ENCODE measurements at places on chromosomes 1 and 21.

DNA sequence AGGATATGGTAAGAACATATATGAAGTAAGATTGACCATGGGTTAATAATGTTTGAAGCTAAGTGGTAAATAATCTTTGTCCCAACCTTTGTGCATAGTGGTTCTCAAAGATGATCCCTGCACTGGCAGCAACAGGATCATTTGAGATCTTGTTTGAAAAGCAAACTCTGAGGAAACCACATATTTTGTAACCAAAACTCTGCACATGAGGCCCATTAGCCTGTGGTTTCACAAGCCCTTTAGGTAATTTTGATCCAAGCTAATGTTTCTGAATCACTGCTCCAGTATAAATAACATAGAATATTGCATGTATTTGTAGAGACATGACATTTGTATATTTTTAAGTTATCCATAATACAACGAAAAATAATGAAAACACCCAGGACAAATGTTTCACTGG, 147.9 kb upstream of the RGS18 start:
- DNase-seq, result no peak

GRCh38 chr1:170426596-170426995, 105.4 kb upstream of the GORAB start:
- DNase-seq, result peak; percentile 62

DNA sequence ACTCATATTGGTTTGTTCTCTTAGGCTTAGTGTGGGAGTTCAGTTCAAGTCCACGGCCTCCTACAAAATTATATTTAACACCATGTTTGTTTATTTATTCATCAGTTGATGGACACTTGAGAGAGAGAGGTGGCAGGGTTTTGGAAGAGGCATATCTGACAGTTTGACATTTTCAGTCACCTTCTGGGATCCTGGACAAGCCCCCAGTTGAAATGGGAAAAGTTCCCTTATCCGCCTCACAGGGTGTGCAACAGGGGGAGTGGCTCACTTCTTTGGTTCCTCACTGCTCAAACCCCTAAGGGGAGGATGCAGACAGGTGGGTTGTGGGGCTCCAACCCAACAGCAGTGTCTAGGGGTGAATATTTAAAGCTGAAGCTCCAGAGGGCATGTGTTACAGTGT, 52.3 kb upstream of the TNFSF18 start:
- no peak for DNase-seq

GRCh38 chr1:118253053-118253915, 68.3 kb upstream of the SPAG17 start:
- no peak for DNase-seq

GRCh38 chr1:39196244-39197215, 8.0 kb upstream of the MACF1 start:
- DNase-seq, result peak; percentile 4

DNA sequence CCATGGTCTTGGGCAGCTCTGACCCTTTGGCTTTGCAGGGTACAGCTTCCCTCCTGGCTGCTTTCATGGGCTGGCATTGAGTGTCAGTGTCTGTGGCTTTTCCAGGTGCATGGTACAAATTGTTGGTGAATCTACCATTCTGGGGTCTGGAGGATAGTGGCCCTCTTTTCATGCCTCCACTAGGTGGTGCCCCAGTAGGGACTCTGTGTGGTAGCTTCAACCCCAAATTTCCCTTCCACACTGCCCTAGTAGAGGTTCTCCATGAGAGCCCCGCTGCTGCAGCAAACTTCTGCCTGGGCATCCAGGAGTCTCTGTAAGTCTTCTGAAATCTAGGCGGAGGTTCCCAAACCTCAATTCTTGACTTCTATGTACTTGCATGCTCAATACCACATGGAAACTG, 494.5 kb upstream of the LRRC7 start:
- no peak for DNase-seq

DNA sequence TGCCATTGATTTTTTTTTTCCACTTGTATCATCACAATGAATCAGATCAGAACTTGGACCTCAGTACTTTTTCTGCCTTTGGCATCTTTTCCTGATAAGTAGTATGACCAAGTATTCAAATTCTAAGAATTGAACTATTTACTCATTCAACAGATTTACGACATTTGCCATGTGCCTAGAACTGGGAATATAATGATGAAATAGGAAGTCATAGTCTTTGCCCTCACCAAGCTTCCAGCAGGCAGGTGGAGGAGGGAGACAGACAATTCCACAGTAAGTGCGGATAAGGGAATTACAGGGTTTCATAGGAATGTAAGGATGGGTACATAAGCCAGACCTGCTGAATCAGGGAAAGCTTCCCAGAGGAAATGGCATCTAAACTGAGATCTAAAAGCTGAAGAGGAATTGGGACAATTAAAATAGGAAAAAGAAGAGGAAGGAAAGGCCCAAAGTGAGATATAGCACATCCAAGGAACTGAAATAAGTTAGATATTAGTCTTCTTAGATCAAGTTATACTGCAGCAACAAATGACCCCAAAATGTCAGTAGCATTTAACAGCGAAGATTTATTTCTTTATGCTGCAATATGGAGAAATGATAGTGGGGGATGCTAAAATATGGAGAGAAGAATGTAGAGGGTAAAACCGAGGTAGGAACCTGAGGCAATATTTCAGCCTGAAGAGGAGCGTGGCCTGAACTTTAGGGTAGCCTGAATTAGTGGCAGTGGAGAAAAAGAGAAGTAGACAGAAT, 5.3 kb upstream of the DDX59 start:
- DNase-seq, result no peak

GRCh38 chr1:192592981-192593708, 17.6 kb downstream of the RGS1 start:
- no peak for DNase-seq

GRCh38 chr1:195939844-195940243, 668.4 kb downstream of the KCNT2 start:
- DNase-seq, result no peak

DNA sequence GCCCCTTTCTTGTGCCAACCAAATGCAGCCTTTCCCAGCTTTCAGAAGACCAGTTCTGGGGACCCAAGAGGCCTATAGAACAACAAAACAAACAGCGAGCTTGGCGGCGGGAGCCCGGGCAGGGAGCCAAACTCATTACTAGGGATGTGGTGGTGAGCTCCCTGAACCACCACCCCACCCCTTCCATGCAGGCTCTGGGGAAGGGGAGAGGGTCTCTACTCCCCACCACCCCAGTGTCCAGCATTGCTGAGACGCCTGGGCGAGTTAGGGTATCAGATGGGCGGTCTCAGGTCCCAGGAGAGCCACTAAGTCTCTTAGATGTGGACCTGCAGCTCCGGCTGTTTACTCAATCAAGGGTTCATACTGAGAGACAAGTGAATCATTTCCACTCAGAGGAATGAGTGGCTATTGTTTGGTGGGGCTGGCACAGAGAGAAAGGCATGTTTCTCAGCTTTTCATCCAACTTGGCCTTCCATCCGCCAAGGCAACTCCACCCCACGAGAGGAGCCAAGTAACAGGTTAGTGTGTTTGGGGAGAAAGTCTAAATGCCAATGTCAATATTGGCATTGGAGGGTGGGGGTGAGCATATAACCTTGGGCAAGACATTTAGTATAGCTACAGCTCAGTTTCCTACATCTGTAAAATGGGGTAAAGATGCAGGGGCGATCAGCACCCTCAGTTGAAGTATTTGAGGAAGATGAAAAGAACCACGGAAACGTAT, 40.9 kb downstream of the PLXNA2 start:
- DNase-seq, result no peak

DNA sequence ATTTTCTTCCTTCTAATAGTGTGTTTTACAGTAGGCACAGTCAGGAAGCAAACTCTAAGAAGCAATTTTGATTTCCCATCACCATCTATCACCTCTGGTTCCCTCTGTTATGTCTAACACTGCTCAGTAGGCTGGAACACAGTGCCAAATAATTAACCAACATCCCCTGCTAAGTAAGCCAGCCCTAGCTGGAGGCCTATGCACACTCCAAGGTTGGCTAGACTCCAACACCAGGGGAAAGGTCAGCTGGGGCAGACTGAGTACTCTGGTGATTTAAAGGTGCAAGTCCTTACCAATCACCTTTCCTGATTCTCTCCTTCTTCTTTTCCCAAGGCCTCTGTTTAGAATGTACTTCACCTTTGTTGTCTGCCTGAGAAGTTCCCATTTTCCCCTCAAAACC, 46.5 kb upstream of the BEND5 start:
- DNase-seq, result no peak

DNA sequence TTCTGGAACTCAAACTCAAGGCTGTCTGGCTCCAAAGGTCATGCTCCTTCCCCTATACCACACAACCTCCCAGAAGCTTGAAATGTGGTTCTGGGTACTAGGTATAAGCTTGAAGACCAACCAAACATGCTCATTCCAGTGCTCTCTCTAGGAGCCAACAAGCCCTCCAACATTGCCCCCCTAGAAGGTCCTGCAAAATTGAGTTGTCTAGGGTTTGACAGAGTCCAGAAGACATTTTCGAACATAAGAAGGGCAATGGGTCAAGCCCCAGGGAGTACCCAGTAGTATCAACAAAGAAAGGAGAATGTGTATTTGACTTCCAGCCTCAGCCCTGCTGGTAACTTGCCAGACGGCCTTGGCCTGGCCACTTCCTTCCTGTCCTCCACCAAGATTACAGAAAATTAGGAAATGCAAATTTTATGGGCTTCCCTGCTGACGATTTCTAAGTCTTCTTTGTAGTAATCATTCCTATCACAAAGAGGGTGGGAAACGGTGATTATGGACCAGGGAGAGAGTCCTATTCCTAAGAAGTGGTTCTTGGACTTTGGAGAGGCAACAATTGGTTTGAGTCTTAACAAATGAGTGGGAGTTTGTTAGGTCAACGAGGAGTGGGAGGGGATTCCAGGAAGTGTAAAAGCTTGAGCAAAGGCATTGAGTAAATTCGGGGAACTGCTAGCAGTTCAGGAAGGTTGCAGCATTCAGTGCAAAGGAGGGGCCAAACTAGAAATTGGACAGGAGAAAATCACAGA, 18.7 kb upstream of the SLAMF1 start:
- DNase-seq, result no peak

GRCh38 chr1:94240822-94241221, 3.4 kb upstream of the ARHGAP29 start:
- DNase-seq, result no peak

DNA sequence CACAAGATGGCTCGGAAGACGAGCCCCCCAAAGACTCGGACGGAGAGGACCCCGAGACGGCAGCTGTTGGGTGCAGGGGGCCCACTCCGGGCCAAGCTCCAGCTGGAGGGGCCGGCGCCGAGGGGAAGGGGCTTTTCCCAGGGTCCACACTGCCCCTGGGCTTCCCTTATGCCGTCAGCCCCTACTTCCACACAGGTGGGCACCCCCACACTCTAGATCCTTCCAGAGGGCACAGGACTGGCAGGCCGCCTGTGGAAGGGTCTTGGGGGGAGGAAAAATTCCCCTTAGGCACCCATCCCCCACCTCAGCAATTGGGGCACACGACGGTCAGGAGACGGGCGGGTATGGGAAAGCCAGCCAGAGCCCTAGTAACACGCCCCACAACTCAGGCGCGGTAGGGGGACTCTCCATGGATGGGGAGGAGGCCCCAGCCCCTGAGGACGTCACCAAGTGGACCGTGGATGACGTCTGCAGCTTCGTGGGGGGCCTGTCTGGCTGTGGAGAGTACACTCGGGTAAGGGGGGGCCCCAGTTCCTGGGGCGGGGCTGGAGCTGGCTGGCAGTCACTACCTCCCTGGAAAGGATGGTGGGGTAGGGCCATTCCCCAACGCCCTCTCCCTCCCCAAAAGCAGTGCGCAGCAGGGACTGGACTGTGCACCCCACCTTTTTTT, 16.1 kb downstream of the NOC2L start:
- DNase-seq, result no peak

GRCh38 chr1:205301205-205301821, 20.2 kb downstream of the NUAK2 start:
- DNase-seq, result peak; percentile 99

- peak; percentile 86 for DNase-seq
Measured at GRCh38 chr1:228830954-228831481, 95.7 kb downstream of the RHOU start.

GRCh38 chr1:154320882-154321608, at the start of gene AQP10:
Gene AQP10, plus strand, starts transcription at chr1:154321093. Its CDS starts 63 bp downstream, at chr1:154321156.
- peak; percentile 66 for DNase-seq

DNA sequence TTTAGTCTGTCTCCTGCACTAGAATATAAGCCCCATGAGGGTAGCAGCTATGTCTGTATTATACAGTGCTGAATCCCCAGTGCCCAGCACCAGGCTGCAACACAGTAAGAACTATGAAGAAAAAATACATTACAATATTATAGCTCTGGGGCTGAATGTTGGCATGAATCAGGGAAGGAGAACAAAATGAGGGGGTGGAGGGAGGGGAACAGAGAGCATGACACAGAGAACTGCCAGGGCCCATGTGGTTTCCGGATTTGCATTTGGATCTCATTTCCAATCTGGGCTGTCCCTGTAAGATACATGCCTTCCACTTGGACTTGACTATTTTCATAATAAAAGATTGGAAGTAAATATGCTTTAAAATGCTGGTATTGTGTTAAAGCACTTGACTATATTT, 35.8 kb downstream of the C1orf198 start:
- DNase-seq, result no peak

DNA sequence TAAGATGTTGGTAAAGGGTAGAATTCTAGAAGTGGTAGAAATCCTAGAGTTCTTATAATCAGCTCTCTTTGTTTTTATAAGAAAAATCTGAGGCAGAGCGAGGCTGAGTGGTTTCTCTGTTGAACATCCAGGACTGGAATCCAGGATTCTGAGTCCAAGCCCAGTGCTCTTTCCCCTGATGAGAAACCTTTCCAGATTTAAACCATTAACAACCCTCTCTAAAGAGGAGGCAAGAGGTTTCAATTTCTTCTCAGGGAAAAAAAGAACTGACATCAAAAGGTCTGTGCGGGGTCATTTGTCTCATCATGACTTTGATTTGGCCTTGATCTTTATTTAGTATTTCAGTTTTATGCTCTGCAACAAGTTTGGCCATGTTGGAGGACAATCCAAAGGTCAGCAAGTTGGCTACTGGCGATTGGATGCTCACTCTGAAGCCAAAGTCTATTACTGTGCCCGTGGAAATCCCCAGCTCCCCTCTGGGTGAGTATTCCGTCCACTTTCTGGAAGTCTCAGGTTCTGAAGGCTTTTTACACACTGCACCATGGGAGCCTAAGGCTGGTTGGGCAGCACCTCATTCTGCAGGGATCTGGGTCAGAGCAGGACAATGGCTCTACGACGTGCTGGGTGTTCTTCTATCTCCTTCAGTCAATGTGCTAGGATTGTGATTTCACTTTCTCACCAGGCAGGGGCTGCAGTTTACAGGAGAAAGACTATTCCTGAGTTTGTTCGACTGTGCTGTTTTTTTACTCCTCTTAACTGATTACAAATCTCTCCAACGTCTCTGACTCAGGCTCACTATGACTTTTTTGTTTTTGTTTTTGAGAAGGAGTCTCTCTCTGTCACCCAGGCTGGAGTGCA, 18.9 kb upstream of the CCT8 start:
- no peak for DNase-seq

Data from islet precursor cell (in vitro differentiated cells).